HFF-Myc (cell line): ENCODE measurements at places on chromosomes 16 and 17.

DNA sequence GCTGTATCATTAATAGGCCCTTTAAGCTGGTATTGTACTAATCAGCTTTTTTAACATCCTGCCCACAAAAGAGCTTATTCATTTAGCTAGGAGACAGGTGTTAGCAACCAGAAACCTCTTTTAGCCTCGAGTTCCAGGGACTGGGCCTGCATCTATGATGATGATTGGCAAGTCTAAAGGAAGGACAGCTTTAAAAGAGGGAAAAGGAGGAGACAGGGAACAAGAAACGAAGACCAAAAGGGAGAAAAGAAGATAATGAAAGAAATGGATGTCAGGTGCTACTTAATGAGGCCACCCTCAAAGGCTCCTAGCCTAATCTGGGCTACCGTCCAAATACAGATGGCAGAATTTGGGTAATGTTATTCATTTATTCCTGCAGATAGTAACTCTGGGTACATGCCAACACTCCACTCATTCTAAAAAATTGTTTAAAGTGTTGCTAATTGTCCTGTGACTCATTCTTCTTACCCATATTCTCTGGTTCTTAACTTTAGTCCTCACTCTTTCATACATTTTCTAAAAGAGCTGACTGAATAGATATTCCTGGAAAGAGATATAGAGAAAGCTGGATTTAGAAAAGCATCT is 18.7 kb upstream of the RFFL start:
- peak; percentile 73 for DNase-seq

GRCh38 chr16:53281280-53281679 is 153.0 kb upstream of the RBL2 start:
- DNase-seq, result no peak

GRCh38 chr17:74532115-74532514 is 840 bp upstream of the CD300LB start:
- DNase-seq, result no peak

DNA sequence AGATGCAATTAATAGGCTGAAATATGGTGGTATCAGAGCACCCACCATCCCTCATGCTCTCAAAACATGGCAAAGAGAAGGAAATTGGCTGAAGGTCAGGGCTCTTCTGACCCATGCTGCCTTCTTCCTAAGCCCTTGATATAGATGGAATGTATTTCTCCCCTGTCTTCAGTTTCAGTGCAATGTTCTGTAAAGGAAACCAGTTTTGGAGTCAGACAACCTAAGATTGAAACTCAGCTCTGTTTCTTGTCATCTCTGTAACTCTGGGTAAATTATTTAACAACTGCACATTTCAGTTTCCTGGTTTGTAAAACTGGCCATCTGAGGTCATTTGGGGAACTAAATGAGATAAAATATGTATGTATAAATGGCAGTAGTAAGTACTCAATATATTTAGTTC is 243.9 kb downstream of the CA10 start:
- DNase-seq, result no peak

- DNase-seq, result no peak
Observed at GRCh38 chr17:81858170-81858966, 2.0 kb downstream of the P4HB start.

DNA sequence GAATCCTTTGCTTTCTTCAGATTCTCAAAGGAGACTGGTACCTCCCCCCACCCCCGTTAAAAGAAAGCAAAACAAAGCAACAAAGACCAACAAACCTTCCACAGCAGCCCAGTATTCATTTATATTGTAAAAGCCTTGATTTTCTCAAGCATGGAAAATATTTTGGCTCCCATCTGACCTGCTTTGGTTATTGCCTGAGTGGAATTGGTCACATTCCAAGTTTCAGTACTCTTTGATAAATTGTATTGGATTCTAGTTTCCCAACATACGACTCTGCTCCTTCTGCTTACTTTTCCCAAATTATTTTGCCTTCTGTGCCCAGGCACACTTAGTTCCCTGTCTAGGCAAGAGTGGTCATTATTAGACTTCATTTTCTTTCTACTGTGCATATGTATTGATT is 1.3 kb downstream of the ABCC11 start:
- no peak for DNase-seq

- no peak for DNase-seq
Observed at GRCh38 chr17:40307001-40307730, 1.8 kb upstream of the RARA start.

DNA sequence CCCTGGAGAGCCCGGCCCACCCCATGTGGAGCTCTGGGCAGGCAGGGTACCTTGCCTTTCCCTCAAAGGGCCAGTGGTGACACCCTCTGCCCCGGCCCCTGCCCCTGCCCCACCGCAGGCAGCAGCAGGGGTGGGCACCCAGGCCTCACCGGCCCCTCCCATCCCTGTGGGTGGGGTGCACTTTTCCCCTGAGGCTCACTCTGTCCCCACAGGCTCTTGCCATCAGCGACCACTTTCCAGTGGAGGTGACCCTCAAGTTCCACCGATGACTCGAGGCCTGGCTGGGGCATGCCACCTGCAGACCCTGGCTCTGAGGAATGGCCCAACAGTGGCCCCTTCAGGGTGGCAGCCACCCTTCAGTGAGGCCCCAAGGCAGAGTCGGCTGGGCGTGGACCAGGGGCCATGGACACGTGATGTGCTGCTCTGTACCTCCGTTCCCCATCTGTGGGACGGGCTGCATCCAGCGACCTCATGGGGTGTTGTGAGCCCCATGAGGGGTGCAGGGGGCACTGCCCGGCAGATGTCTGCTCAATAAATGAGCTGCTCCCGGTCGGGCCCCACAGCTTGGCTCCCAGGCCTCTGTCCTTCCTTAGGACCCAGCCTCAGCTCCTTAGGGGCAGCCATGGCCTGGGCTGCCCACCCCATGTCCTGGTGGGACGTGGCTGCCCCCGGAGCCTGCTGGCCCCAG is 2.0 kb downstream of the DNASE1L2 start:
- DNase-seq, result no peak

DNA sequence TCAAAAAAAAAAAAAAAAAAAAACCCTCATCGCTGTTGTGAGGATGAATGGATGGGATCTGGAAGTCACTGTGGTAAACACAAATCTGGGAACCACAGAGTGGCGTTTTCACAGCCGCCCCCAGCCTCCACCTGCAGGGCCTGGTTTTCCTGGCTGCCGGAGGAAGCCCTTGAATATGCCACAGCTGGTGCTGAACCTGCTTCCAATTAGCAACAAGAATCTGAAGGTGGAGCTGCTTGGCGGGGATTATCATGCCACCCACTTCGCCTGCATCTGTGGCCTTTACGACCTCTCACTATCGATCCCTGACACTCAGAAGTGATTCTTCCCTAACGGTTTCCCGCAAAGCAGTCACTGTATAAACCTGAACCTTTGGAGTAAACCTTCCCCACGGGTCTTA is 16.1 kb downstream of the MRM3 start:
- DNase-seq, result no peak

DNA sequence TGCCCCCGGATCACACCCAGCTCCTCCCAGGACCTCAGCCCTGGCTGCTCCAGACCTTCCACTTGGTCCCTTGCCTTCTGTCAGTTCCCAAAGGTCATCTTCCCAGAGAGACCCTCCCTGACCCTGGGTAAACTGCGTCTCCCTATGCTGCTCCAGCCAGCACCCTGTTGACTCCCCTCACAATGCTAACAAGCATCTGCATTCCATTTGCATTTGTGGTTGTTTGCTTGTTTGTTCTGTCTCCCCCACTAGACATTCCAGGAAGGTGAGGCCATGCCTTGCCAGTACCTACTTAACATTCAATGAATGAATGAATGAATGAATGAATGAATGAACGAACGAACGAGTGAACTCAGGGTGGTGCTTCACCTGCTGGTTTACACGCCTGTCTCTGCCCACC is 171.2 kb downstream of the WSCD1 start:
- no peak for DNase-seq

- DNase-seq, result no peak
Observed at GRCh38 chr17:48860034-48860433, 29.2 kb downstream of the CALCOCO2 start.

DNA sequence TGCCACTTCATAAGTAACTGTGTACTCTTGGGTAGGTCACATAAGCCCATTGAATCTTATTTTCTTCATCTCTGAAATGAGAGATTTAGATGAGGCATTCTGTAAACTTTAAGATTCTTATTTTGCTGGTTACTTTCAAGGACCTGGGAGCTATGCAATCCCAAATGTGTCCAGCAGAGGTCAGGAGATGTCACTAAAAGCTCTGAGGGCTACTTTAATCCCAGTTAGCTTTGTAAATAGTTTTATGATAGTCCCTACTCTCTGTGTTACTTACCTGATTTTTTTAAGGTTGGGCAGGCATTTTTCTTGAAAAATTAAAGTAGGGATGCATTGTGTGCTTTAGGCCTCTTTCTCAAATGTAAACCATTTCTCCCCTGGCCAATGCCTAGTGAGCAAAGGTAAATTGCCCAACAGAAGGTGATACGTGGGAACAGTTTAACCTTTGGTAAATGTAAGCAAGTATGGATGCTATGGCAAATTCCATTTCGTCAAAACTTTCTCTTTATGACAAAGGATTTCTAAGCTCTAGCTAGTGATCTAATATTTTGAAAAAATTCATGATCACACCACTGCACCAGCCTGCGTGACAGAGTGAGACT is 57.1 kb upstream of the WSB1 start:
- peak; percentile 56 for DNase-seq

DNA sequence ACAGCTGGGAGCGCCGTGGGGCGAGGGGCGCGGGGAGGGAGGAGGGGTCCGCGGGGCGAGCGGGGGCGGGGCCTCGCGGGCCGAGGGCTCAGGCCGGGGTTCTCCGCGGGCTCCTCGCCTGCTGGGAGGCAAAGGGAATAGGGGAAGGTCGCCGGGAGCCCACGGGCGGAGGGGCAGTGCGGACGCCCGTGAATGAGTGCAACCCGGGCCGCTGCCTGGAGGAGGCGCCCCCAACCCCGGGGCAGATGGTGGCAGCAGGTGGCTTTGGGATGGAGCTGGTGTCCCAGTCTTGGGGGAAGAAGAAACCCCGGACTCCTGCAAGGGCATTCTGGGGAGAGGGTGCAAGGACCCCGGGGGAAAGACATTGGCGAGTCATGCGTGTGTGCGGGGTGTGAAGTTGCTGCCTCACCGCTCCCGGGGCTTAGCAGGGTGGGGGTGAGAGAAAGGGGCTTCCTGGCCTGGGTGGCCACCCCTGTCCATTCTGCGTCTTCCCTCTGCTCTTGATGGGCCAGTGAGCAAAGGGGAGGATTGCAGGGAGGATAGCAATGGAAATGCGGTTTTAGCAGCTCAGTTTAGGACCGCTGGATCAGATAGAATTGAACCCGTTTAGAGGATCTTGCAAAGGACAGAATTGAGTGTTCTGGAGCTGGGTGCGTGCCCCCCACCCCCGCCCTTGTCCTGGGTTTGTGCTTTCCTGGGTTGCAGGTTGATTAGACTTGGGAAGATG is 526 bp downstream of the KIAA0513 start:
- no peak for DNase-seq

GRCh38 chr17:10210151-10210574 is 11.8 kb upstream of the GAS7 start:
- DNase-seq, result peak; percentile 37

- DNase-seq, result no peak
Observed at GRCh38 chr17:49967621-49968404, 1.2 kb upstream of the DLX4 start.

DNA sequence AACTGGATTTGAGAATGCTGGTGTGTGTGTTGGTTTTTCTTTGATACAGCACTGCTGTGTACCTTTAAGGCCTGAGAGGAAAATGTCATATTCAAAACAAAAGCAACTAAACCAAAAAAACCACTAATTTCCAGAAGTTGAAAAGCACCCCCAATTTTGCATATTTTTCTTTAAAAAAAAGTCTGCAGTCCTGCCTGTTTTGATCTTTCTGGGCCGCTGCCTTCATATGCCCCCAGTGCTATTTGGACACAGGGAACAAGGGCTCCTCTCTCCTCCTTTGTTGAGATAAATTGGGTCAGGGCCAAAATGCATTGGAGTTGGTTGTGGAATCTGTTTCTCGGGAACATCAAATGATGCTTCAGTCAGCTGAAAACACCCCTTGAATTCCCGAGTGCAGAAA is 26.9 kb downstream of the GPT2 start:
- DNase-seq, result no peak
